ENCODE measurements at places on chromosomes 11 and 22.

GRCh38 chr11:106286881-106287504 lies 209.5 kb downstream of the AASDHPPT start:
- no peak overlapping the region for H3K4me3 ChIP-seq
- no peaks in the 10 kb centered on the region for H3K27me3 ChIP-seq
- no peak for DNase-seq
- no peak overlapping the region for H3K27ac ChIP-seq

DNA sequence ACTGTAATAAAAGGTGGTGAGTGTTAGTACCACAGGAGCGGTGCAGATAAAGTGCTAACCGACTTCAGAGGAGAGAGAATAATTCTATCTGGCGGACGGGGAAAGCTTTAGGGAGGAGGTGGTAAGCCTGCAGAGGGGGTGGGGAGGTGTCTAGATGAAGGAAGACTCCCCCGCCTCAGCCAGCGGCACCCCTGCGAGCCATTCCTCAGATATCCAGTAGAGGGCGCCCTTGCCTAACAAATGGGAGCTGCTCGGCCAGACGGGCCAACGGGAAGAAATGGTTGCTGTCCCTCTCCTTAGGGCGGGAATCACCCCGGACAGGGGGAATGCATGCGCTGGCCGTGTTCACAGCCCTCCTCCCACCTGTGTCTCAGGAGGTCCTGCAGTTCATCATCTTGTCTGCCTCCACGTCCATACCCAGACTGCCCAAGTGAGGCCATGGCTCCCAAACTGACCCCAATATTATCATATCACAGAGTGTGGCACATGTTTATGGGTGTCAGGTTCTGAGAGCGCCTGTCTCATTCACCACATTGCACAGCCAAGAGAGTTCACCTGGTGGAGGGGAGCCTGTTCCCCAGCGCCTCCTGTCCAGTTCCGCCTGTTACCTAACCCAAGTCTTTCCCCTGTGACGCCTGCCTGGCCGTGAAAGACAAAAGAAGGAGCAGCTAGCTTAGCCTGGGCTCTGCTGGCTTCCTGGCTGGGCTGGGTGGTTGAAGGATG lies 85.5 kb downstream of the ST3GAL4 start:
- peaks cover 8% of the 10 kb centered on the region for H3K4me1 ChIP-seq
- H3K4me3 ChIP-seq, result peak overlapping the region; percentile 13
- peak; percentile 98 for DNase-seq
- no peak overlapping the region for H3K27ac ChIP-seq
- H3K36me3 ChIP-seq, result no peaks in the 10 kb centered on the region

GRCh38 chr11:10109806-10110205 lies 184.2 kb downstream of the SBF2 start:
- no peaks in the 10 kb centered on the region for H3K27me3 ChIP-seq
- H3K36me3 ChIP-seq, result no peaks in the 10 kb centered on the region
- no peak overlapping the region for H3K4me3 ChIP-seq
- no peak overlapping the region for H3K27ac ChIP-seq
- DNase-seq, result no peak

DNA sequence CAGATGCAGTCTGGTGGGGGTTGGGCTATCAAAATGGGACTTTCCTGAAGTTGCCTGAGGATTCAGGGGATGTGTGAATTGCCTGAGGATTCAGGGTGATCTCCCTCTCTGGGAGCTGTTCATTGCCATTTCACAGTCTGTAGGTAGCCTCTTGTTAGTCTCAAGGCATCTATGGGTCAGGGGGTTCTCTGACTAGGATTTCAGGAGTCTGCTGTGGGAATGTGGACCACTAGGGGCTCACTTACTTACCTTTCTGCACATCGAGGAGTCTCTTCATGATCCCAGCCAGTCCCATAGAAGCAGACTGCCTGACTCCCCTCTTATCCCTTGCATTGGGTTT lies 54.0 kb downstream of the KCNQ1OT1 start:
- no peak overlapping the region for H3K27ac ChIP-seq
- peaks cover 2% of the 10 kb centered on the region for H3K27me3 ChIP-seq
- no peak for DNase-seq
- H3K4me1 ChIP-seq, result no peaks in the 10 kb centered on the region
- no peaks in the 10 kb centered on the region for H3K36me3 ChIP-seq
- no peak overlapping the region for H3K4me3 ChIP-seq

- H3K4me1 ChIP-seq, result no peaks in the 10 kb centered on the region
- peaks cover 3% of the 10 kb centered on the region for H3K36me3 ChIP-seq
- no peak for DNase-seq
- no peak overlapping the region for H3K4me3 ChIP-seq
- H3K27me3 ChIP-seq, result no peaks in the 10 kb centered on the region
These were observed 77.3 kb upstream of the HORMAD2 start for GRCh38 chr22:30002861-30003486.

DNA sequence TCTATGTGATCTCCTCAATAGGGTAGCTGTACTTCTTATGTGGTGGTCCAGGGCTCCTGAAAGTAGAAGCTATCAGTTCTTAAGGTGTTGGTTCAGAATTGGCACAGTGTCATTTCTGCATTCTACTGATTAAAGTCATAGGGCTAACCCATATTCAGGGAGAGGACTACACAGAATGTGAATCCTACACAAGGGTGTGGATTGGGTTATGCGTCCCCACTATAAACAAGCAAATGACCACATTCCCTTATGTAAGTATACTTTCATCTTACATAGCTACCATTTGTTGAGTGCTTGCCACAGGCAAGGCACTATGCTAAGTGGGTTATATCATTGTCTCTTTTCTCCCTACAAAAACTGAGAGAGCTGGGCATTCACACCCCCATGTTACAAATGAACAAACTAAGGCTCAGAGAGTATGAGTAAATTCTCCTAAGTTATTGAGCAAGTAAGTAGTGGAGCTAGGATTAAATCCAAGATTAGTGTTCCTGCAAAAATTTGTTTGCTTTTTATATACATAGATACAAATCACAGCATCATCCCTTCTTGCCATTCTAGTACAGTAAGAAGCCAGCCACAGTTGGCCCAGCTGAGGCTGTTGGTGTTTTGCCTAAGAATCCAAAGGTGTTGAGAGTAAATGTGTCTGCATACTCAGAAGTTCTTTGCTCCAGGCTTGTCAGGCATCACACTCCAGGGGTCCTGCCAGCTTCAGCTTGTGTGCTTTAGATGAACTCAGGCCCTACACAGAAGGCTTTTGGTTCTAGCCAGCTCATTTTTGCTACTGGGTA lies 157.8 kb downstream of the KIF18A start:
- H3K27ac ChIP-seq, result no peak overlapping the region
- H3K36me3 ChIP-seq, result no peaks in the 10 kb centered on the region
- no peaks in the 10 kb centered on the region for H3K27me3 ChIP-seq

- H3K27me3 ChIP-seq, result no peaks in the 10 kb centered on the region
- no peak overlapping the region for H3K27ac ChIP-seq
- H3K36me3 ChIP-seq, result no peaks in the 10 kb centered on the region
- no peaks in the 10 kb centered on the region for H3K4me1 ChIP-seq
- no peak overlapping the region for H3K4me3 ChIP-seq
- DNase-seq, result no peak
These were observed 629.5 kb upstream of the ANO3 start for GRCh38 chr11:25702417-25702816.

DNA sequence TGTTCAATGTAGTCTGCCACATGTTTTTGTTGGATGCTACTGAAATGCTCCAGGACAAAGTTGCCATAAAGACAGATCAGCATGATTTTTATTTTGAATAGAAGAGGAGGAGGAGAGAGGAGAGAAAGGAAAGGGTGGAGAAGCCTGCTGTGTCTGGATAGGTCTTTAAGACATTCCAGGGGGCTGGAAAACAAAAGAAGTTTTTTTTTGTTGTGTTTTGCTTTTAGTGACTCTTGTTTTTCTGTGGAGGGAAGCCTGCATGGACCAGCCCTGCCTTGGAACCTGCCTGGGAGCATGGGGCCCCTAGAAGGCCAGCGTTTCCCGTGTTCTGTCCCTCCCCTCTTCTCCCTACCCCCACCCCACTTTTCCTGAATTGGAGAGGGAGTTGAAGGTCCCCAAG lies 2.3 kb downstream of the TSPAN18 start:
- H3K4me1 ChIP-seq, result peaks cover 47% of the 10 kb centered on the region
- H3K4me3 ChIP-seq, result peak overlapping the region; percentile 52
- H3K36me3 ChIP-seq, result no peaks in the 10 kb centered on the region
- H3K27me3 ChIP-seq, result peaks cover 53% of the 10 kb centered on the region
- no peak for DNase-seq

DNA sequence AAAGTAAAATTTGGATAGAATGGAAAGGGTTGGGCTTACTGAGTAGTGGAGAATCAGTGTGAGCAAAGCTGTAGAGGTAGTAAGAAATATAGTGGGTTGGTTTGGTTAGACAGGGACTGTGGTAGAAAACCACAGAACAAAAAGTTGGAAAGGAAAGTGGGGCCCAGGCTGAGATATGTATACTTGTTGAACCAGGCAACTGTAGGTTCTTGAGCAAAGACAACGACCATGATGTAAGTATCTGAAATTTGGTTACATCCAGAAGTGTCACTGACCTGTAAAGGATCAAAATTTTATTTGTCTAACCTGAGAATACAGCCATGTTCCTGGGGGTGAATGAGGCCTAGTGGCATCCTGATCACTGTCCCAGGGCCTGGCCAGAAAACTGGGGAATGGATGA lies 114.1 kb downstream of the STIM1 start:
- no peak overlapping the region for H3K4me3 ChIP-seq
- no peaks in the 10 kb centered on the region for H3K4me1 ChIP-seq
- no peak overlapping the region for H3K27ac ChIP-seq
- H3K36me3 ChIP-seq, result no peaks in the 10 kb centered on the region
- no peaks in the 10 kb centered on the region for H3K27me3 ChIP-seq
- no peak for DNase-seq

- no peak overlapping the region for H3K4me3 ChIP-seq
- peak overlapping the region; percentile 32 for H3K27ac ChIP-seq
- no peak for DNase-seq
- no peaks in the 10 kb centered on the region for H3K27me3 ChIP-seq
- no peaks in the 10 kb centered on the region for H3K36me3 ChIP-seq
- H3K4me1 ChIP-seq, result peaks cover 8% of the 10 kb centered on the region
These were observed 83.8 kb downstream of the ME3 start for GRCh38 chr11:86588566-86589090.

DNA sequence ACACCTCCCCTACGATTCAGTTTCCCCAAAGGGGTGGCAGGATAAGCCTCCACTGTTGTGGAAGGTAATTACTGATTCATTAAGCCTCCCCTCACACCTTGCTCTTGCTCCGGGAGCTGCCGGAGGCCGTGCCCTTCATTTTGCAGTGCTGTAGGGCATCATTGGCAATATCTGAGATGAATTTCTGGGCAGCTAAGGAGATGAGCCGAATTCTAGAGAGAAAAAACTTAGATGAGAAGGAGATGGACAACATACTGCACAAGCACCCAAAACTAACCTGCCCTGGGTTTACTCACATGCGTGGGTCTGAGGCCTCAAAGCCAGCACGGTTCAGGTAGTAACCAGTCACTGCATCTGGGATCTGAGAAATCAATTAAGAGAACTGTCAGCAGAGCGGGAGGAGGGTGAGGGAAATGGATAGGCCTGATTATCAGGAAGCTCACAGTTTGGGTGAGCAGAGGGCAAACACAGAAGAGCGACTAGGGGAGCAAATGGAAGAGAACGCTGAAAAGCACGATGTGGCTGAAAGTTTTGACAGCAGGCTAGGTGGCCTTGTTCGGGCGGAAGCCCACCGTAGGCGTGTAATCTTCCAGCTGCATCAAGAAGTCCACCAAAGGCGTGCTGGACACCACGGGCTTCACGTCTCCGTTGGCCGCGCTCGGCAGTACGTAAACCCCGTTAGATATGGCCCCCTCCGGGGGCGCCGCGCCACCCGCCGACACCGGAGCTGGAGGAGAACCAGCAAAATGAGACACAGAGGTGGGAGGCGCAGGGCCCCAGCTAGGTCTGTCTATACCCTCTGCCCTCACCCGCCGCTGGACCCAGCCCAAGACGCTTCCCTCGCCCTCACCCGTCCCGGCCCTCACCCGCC lies 689 bp downstream of the TAF10 start:
- peaks cover 4% of the 10 kb centered on the region for H3K4me1 ChIP-seq
- DNase-seq, result no peak
- peak overlapping the region; percentile 94 for H3K27ac ChIP-seq
- peak overlapping the region; percentile 67 for H3K4me3 ChIP-seq
- no peaks in the 10 kb centered on the region for H3K27me3 ChIP-seq

GRCh38 chr11:6205366-6205765 lies at the start of gene C11orf42:
C11orf42 (plus strand) TSS chr11:6205557; CDS start chr11:6205616, 59 bp downstream.
- DNase-seq, result no peak
- no peaks in the 10 kb centered on the region for H3K4me1 ChIP-seq
- no peak within 1 kb of the TSS for H3K4me3 ChIP-seq
- H3K36me3 ChIP-seq, result no peaks in the 10 kb centered on the region

DNA sequence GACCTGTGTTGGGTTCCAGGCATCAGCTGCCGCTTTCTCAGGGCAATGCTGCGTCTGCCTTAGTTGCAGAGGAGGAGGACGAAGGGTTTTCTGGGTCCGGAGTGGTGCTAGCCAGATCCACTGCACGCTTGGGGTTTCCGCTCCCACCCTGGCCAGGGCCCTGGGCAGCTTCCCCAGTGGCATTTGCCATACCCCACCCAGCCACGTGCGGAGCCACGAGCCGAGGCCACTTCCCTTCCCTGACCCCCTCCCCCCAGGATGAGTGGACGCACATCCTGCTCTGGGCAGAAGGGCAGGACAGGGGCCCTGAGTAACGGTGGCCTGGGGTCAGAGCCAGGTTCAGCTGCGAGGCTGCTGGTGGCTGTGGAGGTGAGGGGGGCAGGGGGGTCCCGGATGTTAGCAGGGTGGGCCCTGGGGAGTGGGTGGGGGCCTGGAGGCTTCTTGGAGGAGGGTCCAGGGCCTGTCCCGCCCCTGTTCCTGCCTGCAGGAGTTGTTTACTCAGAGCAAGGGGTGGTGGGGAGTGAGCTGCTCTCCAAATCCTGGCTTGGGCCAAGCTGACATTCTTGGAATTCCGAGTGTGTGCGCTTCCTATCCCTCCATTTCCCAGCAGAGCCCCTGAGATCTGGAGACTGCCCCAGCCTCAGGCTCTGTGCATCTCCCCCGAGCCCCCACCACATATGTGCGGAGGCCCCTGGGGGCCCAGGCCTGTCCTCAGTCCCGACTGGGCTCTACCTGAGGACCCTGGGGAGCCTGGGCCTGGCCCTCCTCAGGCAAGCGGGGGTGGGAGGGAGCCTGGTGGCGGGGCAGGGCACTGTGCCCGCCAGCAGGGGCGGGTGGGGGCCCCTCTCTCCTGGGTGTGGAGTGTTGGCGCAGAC lies 1.4 kb downstream of the TSPAN4 start:
- peak; percentile 86 for DNase-seq
- peaks cover 10% of the 10 kb centered on the region for H3K36me3 ChIP-seq
- H3K27me3 ChIP-seq, result no peaks in the 10 kb centered on the region
- H3K27ac ChIP-seq, result peak overlapping the region; percentile 79
